ENCODE measurements at places on chromosomes 13 and 19.

DNA sequence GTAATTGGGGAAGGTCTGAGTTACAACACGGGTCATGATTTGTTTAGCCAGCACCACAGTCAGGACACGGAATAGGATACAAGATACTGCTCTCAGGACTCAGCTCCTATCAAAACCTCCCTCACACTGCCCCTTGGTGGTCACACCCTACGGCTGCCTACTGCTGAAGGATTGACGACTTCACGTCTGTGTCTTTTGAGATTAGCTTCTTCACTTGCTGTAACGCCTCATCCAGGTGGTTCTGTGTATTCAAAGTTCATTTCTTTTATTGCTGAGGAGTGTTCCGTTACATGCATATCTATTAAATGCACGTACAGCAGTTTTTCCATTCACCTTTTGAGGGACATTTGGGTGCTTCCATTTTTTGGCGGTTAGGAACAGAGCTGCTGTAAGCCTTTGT lies 46.3 kb downstream of the URI1 start:
- no peak for DNase-seq

GRCh38 chr13:100068133-100068931 lies 20.6 kb upstream of the PCCA start:
- DNase-seq, result no peak

GRCh38 chr19:10363789-10364281 lies 16.5 kb downstream of the TYK2 start:
- no peak for DNase-seq

DNA sequence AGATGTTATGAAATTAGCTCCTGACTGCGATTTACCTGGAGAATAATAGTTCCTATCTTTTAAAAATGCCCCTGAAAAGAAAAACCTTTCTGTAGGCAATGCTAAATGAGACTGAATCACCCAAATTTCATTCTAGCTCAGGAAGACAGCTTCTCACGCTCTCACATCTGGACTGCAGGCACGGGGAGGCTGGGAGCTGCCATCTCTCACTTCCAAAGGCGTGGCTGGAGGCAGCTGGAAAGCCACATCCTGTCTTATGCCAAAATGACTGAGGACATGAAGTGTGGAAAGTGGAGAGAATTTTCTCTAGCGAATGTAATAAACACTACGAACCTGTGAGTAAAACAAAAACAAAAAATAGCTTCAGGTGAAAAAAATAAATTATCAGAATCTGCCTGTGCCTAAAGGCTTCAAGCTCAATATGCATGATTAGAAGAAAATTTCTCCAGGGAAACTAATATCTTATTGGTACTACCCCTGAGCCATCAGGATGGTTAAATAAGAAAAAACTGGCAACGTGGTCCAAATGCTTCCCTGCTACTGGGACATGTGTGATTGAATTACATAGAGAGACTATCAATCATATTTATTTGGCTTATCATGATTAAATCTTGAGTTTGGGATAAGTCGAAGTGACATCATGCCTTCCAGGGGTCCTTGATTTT lies 58.1 kb upstream of the UBL3 start:
- no peak for DNase-seq

DNA sequence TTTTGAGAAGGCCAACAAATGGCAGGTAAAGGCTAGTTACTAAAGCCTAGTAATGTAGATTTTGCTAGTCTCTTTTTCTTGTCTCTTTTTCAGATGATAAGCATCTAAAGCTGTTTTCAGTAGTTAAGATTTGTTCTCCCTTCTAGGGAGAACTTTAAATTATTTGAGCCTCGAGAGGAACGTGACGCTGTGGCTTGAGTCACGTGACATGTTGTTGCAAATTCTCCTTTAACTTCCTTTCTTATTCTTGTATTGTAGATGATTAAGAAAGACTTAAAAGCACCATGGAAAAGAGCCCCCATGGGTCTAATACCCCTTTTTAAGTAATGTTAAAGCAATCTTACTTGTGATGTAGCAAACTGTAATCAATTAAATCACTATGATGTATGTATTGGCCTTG lies 2698.7 kb downstream of the PCDH9 start:
- DNase-seq, result no peak

DNA sequence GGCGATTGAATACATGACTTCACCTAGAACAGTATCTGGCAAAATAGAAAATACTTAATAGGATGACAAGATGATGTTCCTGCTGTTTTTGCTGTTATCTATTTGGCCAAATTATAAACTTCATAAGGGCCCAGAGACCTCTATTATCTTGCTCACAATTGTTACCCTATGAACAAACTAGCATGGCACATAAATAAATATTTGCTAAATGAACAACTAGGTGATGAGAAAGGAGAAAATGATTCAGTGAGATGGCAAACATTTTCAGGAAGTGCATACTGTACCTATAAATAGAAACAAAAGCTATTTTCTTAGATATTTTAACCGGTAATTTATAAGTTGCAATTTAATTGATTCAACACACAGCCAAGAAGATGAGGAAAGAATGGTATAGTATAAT lies 78.4 kb downstream of the FAM216B start:
- DNase-seq, result no peak

GRCh38 chr19:33394006-33394722 lies 20.7 kb downstream of the CEBPG start:
- no peak for DNase-seq

DNA sequence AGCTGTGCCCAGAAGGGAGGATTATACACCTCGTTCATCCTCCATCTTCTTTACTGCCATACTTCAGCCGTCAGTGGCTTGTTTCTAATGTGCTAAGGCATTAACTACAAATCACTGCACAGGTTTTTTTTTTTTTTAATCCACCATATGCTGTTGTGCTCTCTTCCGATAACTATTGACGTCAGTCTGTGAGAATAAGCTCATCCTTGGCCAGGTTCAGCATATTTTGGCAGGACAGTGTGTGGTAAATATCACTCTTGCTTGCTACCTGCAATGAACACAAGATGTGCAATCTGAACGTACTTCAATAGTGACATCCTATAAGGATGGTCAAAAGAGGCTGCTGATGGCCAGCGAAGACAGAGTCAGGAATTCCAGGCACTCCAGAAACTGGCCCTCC lies 2030.7 kb upstream of the PCDH20 start:
- DNase-seq, result no peak

DNA sequence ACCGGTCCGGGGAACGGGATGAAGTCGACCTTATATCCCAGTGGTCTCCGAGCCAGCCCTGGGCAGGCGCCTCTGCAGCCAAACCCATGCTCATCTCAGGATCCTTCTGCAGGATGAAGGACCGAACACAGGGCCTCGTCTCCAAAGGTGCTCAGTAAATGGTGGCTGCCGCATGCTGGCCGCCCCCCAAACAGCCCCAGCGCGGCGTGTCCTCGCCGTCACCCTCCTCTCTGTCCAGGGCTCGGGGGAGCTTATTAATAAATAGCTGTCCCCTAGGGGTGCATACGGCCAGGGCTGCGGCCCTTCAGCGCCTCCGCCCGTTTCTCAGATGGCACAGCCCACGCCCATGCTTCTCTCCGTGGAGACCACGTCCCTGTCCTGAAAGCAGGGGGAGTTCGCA lies 32.6 kb upstream of the SPACA7 start:
- no peak for DNase-seq

GRCh38 chr19:12952488-12953137 lies 4.4 kb downstream of the GADD45GIP1 start:
- no peak for DNase-seq

DNA sequence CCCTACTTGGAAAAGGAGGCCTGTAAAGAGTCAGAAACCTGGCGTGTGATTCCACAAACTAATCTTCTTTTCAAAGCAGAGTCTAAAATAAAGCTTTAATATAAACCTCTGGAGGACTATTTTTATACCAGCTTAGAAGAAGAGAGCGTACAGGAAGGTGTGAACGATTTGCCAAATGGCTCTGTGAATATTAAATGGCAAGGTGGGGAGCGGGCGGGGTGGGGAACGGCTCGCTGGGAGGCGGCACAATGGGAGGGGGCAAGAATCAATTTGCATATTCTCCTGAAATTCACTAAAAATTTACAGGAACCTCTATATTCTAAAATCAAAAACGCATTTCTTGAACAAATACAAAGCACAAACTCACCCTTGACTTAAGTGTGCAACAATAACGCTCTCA lies 982 bp downstream of the ZNF780B start:
- DNase-seq, result no peak

DNA sequence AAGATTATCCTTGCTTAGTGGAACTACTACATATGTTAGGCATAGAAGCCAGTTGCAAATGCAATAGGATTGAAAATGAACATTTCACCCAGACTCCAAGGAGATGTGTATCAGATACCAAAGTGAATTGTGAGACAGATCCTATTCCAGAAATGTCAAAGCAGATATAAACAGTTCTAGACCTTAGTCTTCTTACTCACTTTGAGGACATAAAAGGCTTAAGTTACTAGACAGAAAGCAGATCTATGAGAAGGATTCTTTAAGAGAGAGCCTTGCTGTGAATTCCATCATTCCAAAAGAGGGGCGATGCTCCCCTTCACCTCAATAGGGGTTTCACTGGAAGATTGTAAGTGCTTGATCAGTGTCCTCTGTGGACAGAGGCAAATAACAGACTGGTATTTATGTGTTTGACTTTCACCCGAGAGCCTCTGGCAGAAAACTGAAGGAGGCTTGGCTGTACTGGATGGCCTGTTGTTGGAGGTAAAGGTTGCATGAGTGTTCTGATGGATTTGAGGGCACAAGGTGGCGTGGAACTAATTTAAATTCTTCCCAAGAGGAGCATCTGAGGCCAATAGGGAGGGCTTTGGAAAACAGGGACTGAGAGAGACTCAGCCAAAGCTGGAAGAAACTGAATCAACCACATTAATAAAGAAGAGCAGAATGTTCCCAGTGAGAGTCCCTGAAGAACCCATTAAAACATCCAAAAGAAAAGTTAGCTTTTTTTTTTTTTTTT lies 194.8 kb downstream of the DCLK1 start:
- no peak for DNase-seq

GRCh38 chr19:31908496-31909225 lies 436.7 kb upstream of the ZNF507 start:
- no peak for DNase-seq

- no peak for DNase-seq
These were observed 44.6 kb downstream of the SMAD9 start for GRCh38 chr13:36875431-36875830.

DNA sequence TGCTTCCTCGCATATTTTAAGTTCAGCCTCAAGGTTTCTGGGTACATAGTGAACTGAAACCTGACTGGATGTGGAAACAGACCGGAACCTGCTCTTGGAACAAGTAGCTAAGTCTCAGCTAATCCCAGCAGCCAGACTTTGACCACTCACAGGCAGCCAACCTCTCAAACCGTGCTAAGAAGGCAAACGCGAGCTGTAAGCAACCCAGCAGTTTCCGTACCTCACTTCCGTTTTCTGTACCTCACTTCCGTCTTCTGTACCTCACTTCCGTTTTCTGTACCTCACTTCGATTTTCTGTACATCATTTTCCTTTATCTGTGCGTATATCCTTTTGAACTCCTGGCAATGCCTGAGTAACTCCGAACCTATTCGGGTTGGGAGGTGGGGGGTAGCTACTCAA lies 96.8 kb downstream of the SUCLA2 start:
- no peak for DNase-seq

DNA sequence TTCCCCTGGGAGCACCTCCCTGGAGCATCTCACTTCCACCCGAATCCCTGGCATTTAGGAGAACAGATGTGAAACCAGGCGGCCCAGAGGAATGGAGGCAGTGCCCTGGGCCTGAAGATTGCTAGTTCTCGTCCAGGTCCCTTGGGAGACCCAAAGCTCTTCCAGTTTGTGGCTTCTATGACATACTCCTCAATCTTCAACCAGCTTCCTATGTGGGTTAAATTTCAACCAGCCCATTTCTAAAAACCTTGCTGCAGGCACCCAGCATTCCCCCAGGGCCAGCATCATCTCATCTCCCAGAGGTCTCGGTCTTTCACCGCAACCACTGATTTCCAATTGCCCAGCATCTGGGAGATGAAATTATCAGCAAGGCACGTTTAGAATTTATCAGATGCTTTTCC lies 46.0 kb upstream of the STK24 start:
- DNase-seq, result no peak

DNA sequence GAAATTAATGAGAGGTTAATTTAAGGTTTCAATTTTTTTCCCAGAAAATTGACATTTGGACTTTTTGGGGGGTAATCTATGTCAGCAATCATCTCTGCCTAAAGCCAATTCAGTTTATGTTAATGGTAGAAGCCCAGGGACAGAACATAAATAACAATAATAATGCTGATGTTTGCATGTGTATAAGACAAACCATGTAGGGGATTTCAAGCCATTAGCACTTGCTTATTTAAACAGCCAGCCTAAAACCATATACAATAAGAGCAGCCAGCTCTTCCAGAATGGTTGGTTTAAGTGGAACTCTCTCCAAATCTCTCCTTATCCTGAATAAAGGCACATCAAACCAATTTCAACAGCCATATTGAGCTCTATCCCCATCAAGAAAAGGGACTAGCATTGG lies 7.0 kb upstream of the FOXO1 start:
- DNase-seq, result no peak

GRCh38 chr13:109209526-109209925 lies 576.9 kb downstream of the IRS2 start:
- no peak for DNase-seq
